HepG2 (cell line): ENCODE measurements at places on chromosomes 16 and 17. TPM values are rescaled to one million over a fixed set of nuclear protein-coding genes. Genes with fewer than 3 reads are reported as not detected.
A peak's percentile ranks its signal among the peaks of the same experiment; 100 is the strongest.

GRCh38 chr17:13931111-13931526 is 138.2 kb upstream of the COX10 start:
- DNase-seq: no peak

DNA sequence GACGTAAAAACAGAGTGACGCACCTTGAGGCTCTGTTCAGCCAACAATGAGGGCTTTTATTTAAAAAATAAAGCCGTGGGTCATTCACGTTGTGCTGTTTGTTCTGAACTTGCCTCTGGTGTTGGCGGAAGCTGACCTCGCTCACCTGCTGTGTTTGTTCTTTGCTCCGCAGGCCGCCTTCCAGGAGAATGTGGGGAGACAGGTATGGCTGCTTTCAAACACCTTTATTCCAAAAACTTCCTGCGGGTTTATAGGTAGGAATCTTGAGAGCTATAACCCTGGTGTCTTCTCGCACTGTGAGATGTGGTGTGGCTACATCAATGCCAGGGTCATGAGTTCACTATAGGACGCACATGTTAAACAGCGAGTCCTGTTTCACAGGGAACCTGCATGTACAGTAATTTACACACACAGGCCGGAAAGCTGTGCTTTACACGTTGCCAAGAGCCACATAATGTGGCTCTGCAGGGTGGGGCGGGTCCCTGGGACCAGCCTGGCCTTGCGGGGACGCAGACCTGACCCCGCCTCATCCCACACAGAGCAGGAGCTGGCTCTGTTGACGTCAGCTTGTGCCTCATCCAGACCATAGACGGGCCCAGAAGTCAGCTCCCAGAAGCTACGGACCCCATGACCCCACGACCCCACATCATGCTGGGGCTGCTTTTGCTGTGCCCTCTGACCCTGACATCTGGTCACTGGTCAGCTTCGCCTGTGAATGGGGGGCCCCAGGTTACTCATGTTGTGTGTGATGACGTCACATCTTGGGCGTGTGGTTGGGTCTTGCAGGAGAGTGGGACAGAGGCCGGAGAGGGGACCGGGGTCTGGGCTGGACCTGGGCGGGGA is 49.9 kb upstream of the ZNF750 start:
- peak; percentile 92 for DNase-seq

DNA sequence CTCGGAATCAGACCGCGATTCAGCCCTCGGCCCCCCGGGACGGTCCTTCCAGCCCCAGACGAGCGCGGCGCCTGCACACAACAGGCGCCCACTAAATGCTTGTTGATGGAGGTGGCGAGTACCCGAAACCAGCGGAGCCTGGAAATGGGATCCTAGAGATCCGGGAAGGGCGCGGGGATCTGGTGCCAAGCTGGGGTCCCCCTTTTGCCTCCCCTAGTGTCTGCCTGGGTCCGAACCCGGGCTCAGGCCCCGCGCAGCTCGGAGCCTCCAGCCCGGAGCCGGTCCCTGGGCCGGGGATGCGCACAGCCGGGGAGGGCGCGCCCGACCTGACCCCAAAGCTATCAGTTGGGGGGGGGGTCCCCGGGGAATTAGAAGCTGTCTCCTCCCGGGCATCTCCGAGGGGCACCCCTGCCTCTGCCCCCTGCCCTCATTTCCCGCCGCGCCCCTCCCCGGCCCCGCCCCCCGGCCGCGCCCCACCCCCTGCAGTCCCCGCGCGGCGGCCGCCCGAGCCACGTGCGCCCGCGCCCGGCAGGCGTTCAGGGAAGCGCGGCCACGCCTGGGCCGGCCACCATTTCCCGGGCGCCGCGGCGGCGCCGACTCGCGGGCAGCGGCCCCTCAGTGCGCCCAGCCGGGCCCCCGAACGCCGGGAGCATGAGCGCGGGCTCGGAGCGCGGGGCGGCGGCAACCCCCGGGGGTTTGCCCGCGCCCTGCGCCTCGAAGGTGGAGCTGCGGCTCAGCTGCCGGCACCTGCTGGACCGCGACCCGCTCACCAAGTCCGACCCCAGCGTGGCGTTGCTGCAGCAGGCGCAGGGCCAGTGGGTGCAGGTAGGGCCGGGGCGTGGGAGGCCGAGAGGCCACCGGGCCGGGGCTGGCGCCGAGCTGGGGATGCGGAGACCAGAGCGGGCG is at the start of gene CPNE7:
CPNE7 (plus strand) TSS at position 512 of the 906 bp plus-strand sequence; CDS start at position 652, 140 bp downstream.
- no peak for DNase-seq

DNA sequence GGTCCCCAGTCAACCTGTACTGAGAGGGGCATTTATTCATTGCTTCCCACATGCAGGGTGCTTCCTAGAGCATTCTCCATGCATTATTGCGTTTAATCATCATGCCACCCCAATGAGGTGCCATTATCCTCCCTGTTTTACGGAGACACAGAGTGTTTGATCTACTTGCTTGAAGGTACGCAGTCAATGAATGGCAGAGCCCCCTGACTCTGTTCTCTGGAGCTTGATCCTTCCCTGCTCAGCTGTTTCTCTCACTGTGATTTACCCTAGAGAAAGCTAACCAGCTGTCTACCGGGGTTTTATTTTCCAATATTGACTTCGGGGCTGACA is 117.2 kb downstream of the PRKCB start:
- no peak for DNase-seq

DNA sequence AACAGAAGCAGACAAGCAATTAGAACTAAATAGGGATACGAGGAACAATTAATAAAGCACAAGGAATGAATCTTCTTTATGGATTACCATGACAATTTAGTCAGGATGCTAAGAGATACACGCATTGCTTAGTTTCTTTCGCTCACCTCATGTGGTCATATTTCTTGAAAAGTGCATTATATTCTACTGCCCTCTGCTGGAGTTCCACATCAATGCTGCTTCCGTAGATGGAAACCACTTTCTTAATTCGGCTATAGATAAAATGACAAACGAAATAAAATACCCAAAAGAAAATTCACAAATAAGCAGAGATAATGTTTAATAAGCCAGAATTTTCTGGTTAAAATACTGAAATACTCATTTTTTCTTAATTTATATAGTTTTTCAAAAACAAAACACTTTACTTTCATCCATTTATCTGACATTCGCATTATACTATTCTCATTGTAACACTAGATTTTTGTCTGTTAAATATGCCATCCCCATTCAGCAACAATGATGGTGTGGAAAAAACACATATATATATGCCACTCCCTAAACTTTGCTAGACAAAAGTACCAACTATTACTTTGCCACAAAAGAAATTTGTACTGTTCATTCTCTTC is 22.0 kb upstream of the PHLPP2 start:
- peak; percentile 51 for DNase-seq

- no peak for DNase-seq
Measured at GRCh38 chr16:9392956-9393355, 301.5 kb downstream of the HAPSTR1 start.

GRCh38 chr16:1378804-1379303 is 27.1 kb downstream of the GNPTG start:
- peak; percentile 60 for DNase-seq

DNA sequence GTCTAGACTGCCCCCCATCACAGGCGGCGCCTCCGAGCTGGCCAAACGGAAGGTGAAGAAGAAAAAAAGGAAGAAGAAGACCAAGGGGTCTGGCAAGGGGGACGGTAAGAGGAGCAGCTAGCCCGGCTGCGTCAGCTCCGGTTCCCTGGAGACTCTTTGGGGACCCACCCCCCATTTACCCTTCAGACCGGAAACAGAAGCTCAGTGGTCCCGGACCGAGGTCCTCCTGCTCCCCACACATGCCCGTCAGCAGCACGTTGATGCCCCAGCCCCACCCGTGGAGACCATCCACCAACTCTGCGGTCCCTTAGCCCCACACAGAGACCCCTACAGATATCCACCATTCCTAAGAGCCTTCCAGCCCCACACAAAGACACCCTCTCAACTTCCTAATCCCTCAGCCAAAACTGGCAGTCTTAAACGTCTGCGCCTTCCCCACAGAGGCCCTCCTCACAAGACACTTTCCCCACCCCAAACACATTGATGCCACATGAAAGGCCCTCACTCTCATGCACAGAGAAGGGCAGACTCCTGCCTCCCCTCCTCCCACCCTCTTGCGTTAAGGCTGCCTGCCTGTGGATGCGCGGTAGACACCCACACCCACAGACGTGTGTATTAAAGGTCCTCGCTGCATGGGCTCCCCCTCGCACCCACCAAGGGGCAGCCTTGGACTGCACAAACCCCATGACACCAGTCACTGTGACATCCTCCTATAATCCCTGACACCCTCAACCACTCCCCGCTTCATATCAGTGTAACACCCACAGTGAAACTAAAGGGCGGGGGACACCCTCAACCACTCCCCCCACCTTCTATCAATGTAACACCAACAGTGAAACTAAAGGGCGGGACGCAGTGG is 58.2 kb upstream of the RPH3AL start:
- DNase-seq: no peak

GRCh38 chr16:57607676-57608461 is 20.6 kb upstream of the ADGRG1 start:
- no peak for DNase-seq

DNA sequence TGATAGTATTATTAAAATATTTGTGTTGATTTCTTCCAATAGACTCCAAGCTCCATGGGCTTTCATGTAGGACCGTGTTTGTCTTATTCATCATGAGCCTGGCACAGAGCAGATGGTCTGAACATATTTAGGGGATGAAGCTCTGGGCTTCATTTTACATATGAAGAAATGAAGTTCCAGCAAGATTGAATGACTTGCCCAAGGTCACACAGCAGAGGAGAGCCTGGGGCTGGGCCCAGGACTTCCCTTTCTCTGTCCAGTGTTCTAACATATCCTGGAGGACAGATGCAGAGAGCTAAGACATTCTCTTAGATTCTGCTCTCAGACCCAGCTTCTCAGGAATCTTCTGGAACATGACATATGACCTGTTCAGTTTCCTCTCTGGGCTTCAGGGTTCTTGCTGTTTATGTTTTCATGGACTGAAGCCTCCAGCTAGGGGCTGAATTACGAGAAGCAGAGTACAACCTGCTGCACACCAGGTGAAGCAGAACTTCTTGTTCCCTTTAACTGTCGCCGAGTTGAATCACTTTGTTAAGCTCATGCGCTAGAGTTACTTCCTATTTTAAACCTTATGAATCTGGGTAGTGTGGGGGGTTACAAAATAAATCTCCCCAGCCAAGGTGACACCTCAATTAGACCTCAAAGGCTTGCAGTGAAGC is 53.6 kb downstream of the GPRC5B start:
- no peak for DNase-seq

DNA sequence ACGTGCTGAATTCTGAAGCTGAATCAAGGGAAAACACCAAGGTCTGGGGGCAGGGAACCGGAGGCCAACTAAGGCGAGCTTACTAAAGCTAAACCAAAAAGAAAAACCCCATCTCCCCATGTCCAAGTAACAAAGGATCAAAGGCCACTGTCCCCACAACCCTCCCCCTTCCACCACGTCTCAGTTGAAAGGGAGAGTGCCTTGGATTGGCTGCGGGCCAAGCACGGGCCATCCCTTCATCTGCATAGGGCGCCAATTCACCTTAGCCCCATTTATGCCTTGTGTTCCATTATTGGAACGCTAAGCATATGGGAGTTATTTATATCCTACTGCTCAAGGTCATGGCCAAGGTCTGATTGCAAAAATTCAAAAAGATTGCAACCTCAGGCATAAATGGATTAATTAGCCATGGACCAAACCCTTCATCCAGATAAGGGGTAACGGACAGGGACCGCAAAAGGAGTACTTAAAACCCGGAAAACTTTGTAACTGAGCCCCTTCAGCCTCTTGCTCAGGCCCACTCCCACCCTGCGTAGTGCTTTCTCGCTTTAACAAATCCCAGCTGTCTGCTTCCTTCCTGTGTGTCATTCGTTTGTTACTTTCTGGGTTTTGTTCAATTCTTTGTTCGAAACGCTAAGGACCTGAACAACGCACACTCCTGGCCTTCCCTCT is 740 bp upstream of the ATP6V0D1 start:
- peak; percentile 65 for DNase-seq

DNA sequence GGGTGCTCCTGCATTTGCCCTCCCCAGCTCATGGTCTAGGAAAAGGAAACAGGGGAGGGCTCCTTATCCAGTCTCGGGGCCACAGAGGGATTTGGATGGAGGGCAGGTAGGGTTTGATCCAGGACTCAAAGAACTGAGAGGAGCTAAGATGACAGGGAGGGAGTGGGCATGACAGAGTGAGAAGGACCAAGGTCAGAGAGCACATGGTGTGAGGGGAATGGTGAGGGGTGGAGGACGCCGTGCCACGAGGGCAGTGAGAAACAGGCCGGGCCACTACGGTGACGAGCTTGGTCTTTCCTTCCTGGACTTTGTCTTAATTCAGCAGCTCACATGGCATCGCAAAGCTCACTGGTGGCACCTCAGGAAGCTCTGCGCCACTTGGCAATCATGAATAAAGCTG is 35.2 kb downstream of the IRF8 start:
- no peak for DNase-seq

- DNase-seq: no peak
Measured at GRCh38 chr16:66212428-66212827, 154.1 kb upstream of the CDH5 start.

GRCh38 chr16:19166500-19166899 is 1.5 kb upstream of the SYT17 start:
- no peak for DNase-seq

The ODAD4 gene
- total RNA-seq: 0.53 and 0.60 TPM in 2 replicates

The FBXW10 gene
- total RNA-seq: 0.04 TPM in 1 of 2 replicates, not detected in the other
